ENCODE measurements at places on chromosomes 2 and 18.

- DNase-seq: no peak
Measured at GRCh38 chr2:1704631-1705556, 39.4 kb downstream of the PXDN start.

DNA sequence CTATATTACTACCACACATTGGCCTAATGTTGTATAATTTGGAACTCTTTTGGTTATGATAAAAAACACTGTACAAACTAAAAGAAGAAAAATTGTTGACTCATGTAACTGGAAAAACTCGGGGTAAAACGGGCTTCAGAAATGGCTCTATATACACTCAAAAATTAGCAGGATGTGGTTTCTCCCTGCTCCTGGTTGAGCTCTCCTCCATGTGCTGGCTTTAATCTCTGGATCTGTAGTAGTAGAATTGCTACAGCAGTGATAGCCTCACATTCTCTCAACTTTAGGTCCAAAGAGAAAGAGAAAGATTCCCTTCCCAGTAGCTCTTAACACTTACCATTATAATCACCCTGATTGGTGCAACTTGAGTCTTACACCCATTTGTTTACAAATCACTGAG is 274.9 kb upstream of the GALNT5 start:
- no peak for DNase-seq

DNA sequence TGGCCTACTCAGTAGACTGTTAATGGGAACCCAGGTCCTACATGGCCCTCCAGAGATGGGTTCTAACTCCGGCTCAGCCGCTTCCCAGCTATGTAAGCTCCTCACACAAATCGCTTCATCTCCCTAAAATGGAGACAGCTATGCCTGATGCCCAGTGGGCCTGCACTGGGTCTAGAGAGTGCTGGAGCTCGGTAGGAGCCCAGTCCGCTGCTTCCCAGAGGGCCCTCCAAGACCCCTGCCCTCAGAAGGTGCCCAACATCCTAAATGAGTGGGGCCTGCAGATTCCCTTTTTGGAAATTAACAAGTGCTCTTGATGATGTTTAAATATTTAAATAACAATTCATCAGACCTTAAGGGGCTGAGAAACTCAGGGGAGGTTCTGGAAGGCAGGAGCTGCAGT is 47.1 kb downstream of the HS1BP3 start:
- DNase-seq: no peak

GRCh38 chr2:140270224-140270623 is 1490.0 kb upstream of the NXPH2 start:
- no peak for DNase-seq

- DNase-seq: no peak
Measured at GRCh38 chr2:72367530-72368225, 220.0 kb upstream of the CYP26B1 start.

DNA sequence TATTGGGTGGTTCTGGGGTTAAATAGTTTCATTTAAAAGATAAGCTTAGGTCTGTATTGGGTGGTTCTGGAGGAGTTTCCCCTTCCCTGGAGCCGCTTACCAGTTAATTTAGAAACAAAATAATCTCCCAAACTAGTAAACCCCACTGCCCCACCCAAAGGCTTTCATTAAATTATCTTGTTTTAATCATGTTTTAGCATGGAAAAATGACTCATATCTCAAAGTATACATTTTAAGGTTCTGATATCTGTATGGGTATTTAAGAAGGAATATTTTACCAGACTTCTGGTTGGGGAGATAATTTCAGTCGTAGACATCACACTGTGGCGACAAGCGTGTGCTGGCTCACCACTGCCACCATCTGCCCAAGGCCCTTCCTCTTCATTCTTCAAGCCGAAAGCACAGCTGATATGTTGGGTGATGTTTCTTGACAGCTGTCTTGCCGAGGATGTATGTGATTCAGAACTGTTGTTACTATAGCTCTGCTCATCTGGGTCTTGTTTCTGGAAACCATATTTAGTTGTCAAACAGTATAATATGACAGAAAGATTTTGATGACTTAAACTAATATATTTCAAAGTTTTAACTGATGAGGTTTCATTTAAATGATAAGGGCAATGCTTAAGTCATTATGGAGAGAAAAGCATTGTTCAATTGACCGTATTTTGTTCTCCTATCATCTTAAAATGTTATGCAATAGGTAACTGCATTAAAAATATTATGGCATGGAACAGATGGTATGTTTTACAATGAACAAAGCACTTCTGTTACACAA is 5.1 kb downstream of the FIGLA start:
- peak; percentile 21 for DNase-seq

DNA sequence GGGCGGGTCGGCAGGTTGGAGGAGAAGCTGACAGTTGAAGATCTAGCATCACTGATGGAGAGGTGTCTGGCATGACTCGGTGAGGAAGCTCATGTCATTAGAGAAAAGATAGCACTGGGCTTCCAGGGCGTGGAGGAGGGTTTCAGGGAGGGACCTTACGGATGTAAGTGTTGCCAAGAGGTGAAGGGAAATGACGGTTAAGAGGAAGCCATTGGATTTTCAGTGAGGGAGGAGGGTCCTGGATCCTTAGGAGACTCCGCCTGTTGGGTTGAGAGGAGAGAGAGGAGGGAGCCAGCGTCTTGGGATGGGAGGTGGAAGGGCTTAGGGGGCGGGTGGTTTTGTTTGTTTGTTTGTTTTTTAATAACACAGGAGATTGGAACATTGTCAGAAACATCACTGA is 103.2 kb downstream of the WDSUB1 start:
- no peak for DNase-seq

Data from NCI-H1436 (cell line).